ENCODE measurements at places on chromosomes 11 and 22.

- DNase-seq, result no peak
These were observed 158.8 kb downstream of the COMMD9 start for GRCh38 chr11:36130401-36130800.

- no peak for DNase-seq
These were observed 48.3 kb upstream of the PHOX2A start for GRCh38 chr11:72292106-72292785.

DNA sequence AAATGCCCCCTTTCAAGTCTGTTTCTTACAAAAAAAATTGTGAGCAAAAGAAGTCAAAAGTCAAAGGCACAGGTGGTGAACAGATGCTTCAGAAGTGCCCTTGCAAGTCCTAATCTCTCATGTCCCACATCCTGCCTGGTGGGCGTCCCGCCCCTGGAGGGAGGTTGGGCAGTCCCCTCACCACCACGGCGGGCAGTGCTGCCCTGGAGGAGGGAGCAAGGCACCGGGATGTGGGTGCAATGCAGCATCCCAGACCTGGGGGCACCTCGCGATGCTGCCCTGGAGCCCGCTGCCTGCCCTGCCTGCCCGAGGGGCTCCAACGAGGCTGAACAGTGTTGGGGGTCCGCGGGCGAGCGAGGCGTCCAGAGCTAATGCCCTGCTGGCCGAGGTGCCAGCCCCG, 15.9 kb downstream of the MRGPRG start:
- DNase-seq, result no peak

DNA sequence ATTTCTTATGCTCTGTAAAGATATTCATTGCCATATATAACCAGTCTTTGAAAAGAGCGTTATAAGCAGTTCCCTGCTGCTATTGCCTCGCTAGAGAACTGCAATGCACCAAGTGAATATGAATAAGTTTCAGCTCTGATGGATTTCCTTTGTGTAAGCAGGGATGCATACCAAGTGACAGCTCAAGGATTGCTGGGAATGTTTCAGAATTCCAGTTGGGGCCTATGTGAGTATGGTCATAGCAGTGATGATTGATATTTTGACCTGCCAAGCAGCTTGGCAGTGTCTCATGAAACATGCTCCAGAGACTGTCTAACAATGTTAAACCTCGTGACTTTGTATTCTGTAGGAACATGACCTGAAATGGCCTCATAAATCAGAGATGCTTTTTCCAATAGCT, 312.6 kb downstream of the C11orf87 start:
- no peak for DNase-seq

DNA sequence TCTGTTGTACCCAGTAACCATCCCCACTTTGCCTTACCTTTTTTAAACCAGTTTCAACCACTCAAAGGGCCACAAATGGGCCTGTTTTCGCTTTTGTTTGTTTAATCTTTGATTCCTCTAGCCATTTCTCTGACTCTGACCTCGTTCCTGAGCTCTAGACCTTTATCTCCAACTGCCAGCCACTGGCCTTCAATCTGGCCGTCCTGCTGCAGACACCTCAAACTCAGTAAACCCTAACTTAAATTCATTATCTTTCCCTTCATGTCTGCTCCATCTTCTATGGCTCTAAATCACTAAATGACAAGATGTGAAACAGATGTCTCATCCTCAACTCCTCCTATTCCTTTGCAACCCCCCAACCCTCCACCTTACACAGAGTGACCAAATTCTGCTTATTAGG, 1.3 kb upstream of the GDPD4 start:
- DNase-seq, result no peak

- no peak for DNase-seq
These were observed 3.0 kb upstream of the MRGPRD start for GRCh38 chr11:68983801-68984200.

- peak; percentile 67 for DNase-seq
These were observed 98.8 kb downstream of the MED15 start for GRCh38 chr22:20606041-20606783.

GRCh38 chr11:47667135-47667534, 24.8 kb upstream of the MTCH2 start:
- DNase-seq, result no peak

DNA sequence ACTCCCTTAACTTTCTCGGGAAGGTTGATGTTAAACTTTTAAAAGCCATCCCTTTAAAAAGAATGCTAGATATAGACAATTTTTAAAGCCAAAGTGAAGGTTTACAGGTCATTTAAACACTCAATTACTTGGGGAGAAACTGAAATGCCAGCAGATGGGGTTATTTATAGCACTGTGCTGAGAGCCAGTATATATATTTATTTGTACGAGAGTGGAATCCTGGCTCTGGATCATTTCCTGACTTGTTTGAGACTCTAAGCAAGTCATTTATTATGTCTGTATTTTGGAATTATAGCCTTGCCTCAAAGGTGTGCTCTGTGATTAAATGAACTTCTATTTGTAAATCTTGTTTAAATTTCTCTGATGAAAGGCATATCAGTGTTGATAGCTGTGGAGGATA, 6.8 kb upstream of the ZBED5 start:
- DNase-seq, result no peak
